ENCODE measurements at places on chromosomes 5 and 9.

GRCh38 chr5:27048510-27048909 is 10.1 kb upstream of the CDH9 start:
- DNase-seq = no peak

DNA sequence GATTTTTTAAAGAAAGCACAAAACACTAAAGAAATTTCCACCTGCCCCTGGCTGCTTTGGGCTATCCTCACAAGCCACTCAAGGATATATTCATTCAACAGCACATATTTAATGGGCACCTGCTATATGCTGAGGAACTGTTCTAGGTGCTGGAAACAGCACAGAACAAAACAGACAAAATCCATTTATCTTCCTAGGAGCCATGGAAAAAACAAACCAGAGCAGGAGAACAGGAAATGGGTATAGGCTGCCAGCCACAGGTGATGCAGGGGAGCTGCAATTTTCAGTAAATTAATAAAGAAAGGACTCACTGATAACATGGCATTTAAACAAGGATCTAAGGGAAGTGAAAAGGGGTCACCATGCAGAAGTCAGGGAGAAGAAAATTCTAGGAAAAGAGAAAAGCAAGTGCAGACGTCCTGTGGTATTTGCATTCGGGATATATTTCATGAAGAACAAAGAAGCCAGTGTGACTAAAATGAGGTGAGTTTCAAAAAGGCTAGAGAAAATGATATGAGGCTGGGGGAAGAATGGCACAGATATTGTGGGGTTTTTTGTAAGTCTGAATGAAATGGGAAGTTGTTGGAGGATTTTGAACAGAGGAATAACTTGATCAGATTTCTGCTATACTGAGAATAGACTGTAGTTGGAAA is 152.2 kb downstream of the ADAMTSL1 start:
- no peak for DNase-seq

- DNase-seq = no peak
Measured at GRCh38 chr5:11801061-11801460, 103.2 kb downstream of the CTNND2 start.

- DNase-seq = peak; percentile 59
Measured at GRCh38 chr5:56910210-56910965, 992 bp downstream of the SETD9 start.

- DNase-seq = no peak
Measured at GRCh38 chr9:31304576-31304975, 1079.9 kb upstream of the ACO1 start.

DNA sequence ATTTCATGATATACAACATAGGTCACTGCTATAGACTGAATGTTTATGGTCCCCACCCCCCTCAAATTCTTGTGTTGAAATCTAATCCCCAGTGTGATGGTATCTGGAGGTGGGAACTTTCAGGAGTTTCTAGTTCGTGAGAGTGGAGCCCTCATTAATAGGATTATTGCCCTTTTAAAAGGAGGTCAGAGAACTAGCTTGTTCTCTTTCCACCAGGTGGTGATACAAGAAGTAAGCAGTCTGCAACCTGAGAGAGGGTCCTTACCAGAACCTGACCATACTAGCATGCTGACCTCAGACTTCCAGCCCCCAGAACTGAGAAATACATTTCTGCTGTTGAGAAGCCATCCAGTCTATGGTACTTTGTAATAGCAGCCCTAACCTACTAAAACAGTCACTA is 33.3 kb downstream of the TMEM161B start:
- no peak for DNase-seq

DNA sequence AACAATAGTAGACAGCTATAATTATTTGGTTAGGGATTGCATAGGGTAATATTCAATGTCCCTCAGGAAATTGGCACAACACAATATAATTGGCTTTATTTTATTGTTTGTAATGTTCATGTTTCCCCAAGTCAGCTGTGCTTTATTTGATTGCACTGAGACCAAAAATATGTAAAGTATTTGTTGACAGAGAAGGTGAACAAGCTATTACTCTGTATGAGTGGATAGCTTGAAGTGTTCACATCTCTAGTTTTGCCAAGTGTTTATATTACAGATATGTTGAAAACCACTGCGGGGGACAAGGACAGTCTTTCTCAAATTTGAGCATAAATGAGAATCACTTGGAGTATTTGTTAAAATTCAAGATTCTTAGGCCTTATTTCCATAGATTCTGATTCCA is 83.3 kb downstream of the RAB3C start:
- no peak for DNase-seq

DNA sequence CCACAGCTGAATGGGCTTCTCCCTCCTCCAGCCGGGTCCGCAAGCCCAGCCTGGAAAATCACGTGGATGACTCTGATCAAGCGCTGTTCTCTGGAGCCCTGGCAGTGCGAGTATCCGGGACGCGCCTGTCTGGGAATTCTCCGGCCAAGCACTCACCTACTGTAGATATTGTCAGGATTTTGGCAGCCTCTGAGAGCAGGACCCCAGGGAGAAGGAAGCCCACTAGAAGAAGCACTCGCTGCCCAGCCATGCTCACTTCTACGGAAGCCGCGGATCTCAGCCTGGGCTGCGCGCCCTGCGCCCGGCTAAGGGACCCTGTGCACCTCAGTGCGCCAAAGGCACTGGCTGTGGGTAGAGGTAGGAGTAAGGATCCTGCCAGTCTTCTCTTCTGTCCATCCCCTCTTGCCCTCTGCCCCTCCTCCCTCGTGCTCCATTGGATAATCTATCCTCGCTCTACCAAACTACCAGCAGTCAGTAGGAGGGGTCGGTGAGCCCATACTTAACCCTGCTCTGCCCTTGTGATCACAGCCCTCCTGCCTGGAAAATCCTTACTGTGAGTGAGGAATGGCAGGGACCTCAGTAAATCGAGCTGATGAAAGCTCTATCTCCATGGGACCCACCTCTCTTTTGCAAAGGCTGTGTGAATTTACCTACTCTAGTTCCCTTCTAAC is at the start of gene UGT3A2:
Gene UGT3A2 (minus strand): TSS at position 343 of the 671 bp plus-strand sequence. CDS start 93 bp downstream, at position 250.
- DNase-seq = no peak

DNA sequence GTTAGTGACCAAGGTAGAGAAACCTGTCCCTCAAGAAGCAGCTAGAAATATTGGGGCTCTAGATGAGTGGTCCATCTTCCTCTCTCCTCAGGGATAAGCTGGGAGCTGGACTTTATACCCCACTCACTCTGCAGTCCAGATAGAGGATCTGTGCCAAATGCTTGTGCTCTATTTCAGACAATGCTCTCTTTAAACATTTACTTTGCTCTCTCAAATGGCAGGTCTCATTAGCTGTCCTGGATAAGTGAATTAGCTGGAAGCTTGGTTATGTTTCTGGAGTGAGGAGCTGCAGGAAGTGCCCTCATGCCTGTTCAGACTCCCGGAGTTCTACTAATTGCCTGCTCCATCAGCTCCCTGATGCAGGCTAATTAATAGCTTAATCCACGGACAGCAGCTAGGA is 151.1 kb upstream of the CCDC152 start:
- no peak for DNase-seq

DNA sequence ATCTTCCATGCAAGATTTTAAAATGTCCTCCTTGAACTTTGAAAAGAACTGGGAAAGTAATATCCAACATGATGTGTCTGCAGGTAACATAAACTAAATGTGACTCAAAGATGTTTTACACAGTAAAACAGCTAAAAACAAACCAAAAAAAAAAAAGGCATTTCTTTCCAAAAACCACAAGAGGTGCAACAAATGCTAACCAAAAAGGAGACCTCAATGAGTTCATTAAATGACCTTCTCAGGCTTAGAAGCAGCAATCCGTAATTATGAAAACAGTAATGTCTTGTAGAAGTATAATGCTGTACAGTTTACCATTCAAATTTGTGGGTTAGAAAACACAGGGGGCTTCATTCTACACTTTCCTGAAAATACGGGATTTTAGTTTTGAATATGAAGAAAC is 2.5 kb downstream of the RNF145 start:
- DNase-seq = no peak

DNA sequence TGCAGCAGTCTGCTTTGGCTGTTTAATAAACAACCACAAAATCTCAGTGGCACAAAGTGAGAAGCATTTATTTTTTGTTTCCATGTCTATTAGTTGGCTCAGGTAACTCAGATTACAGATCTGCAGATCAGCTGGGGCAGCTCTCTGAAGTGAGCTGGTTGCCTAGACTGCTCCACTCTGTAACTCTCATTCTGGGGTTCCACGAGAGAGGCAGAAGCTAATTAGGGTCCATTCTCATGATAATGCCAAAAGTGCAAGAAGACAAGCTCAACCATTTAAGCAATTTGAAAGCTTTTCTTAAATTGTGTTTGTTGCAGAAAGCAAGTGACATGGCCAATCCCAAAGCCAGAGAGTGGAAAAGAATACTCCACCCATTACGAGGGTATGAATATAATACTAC is 13.2 kb downstream of the MEIKIN start:
- no peak for DNase-seq

GRCh38 chr5:33261305-33261704 is 179.5 kb upstream of the TARS1 start:
- DNase-seq = no peak

GRCh38 chr5:169538944-169539343 is 44.6 kb upstream of the SPDL1 start:
- DNase-seq = no peak

- DNase-seq = no peak
Measured at GRCh38 chr9:127449332-127449966, 1.8 kb downstream of the RPL12 start.

GRCh38 chr5:170348137-170348633 is 41.0 kb downstream of the KCNMB1 start:
- no peak for DNase-seq

DNA sequence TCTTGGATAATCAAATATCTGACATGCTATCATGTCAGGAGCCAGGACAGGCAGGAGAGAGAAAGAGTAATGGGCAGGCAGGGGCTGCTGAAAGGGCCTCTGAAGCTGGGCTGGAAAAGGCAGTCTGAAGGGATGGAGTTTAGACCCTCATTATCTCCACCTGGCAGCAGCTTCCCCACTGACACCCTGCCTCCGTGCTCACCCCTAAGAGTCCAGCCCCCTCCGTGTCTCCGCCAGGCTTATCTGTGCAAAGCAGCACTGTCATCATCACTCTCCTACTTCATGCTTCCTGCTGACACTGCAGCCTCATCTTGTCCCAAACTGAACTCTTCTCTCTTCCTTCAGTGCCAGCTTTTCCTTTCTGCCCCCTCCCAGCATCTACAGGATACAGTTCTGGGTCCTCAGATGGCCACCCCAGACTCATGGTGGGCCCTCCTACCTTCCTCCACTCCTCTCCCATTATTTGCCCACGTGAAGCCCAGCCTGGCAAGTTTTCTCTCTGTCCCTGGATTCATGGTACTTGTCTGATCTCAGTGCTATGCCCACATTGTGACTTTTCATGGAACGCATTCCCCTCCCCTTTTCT is 70.9 kb upstream of the KLF9 start:
- no peak for DNase-seq

DNA sequence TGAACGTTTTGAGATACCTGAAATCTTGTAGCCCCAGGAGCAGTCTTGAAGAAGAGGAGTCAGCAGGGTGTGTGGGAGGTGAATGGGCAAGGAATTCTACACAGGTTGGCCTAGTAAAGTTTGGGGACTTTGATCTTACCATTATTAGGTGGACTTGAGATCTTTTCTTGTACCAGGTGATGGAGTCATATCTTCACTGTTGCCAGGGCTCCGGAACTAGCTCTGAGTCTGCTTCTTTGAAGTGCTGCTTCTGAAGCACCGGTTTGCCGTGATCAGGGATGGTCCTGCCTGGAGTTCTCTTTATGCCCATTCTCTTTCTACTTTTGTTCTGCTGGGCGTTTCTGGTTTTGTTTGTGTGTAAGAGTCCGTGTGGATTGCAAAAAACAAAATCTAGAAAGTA is 27.4 kb downstream of the RCL1 start:
- no peak for DNase-seq

DNA sequence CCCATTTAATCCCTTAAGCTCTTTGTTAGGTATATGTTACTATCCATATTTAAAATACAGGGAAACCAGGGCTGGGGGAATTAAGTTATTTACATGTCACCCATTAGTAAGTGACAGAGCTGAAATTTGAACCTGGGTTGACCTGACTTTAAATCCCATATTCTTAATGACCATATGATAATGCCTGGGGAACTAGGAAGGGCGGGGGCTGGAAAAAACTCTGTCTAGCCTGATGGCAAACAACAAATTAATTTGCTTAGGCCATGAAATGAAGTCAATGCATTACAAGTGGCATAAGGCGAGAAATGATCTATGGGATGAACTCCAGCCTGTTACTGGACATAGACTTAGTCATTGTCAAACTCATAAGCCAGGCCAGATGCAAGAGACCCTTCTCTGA is 325.7 kb upstream of the WWC1 start:
- no peak for DNase-seq

DNA sequence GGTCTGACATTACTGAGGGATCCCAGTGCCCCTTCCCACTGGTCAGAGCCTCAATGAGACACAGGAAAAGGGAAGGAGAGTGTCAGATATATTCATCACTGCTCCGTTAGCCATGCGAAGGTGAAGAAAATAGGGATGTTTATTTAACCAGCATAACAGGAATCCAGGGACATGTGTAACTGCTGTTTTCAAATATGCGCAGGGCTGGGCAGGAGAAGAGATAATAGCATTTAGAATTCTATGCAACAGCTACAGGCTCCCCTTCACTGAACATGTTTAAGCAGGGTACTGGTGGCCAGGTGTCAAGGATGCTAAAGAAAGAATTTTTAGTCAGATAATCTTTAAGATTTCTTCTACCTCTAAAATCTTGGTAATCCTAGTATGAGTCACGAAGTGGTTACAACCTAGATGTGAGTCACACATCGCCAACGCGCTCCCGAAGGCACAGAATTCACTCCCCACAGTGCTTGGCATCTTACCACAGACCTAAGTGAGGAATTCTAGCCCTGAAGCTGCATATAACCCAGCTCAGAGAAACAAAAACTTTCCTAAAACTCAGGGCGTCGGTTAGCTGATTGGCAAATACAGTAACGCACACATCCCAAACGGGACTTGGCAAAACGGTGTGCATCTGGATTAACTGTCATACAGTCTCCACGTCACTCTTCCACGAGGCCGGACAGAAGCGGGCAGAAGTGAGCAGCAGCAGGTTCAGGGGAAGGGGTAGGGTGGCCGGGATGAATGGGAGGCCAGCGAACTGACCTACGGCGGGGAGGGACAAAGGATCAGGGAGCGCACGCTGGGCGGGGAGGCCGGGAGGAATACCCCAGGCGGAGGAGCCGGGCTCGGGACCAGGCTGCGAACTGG is 1.1 kb downstream of the CTNNAL1 start:
- peak; percentile 54 for DNase-seq

GRCh38 chr5:149878371-149878770 is 66.2 kb downstream of the PDE6A start:
- DNase-seq = peak; percentile 72

DNA sequence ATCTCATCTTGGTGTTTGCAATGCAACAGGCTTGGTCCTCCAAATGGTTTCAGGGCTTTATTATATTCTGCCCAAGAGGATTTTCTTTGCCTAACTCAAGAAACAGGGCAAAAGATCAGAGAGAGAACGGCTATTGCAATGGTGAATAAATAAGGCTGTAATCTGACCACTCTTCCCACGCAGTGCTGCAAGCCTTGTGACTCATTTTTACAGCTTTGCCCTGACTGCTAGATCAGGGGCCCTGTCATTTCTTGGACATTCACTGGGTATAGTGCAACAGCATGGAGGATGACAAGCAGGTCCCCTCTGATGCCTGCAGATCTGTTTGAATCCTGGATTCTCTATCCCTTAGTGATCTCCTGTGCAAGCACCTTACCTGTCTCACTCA is 459.1 kb downstream of the EBF1 start:
- no peak for DNase-seq

GRCh38 chr5:176647843-176648473 is 674 bp downstream of the TSPAN17 start:
- peak; percentile 77 for DNase-seq

Measured in transverse colon (tissue), 4 donors.